Ovary (tissue), 10 donors: ENCODE measurements at places on chromosomes 5 and 9.

DNA sequence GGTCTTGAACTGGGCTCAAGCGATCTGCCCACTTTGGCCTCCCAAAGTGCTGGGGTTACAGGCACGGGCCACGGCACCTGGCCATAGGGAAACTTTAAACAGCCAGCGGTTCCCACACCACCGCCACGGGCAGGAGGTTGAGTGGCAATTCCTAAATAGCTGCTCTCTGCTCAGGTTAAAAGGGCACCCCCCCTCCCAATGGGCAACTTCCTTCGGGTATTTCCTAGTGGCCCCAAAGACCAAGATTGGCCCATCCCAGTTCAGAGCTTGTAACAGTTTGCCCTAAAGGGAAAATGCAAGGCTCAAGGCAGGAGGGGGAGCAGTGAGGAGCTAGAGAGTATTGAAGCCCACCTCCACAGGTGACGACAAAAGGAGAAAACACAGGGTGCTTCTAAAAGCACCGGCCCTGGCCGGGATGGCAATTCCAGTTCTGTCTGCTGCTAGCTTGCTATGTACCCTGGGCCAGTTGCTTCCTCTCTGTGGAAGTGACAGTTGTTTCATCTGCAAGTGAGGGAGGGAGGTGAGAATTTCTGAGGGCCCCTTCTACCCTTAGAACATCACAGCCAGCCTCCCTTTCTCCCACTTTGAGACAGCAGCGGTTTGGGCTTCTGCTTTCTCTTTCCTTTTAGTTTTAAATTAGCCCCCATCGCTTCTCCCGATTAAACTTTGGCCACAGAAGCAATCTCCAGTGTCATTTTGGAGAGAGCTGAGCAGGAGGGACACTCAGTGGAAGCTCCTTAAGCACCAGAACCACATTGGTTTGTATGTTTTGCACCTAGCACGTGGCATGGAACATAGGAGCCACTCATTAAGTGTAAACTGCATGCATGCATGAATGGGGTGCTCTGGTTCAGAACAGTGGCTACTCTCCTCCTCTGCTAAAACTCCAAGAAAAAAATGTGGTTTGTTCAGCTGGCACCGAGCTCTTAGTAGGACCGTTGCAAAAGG lies 17.3 kb upstream of the TNIP1 start:
- no peak for DNase-seq

GRCh38 chr5:58752104-58752503 lies 169.2 kb downstream of the RAB3C start:
- no peak for DNase-seq

DNA sequence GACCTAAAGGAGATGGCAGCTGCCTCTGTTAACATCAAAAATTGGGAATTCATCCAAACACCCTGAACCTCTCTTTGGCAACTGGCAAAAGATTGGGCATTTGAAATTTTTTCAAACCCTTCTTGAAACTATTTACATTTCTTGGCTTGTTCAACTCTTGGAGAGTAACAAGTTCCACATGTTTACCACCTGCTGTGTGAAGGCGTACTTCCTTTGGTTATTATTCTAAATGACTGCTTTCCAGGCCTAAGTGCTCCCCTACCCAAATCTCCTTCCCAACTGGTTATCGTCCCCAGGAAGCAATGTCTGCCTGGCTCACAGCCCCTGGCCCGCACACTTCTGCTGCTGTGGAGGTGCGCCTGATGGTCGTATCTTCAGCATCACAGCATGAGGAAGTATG lies 422.7 kb downstream of the DMAC1 start:
- no peak for DNase-seq

- no peak for DNase-seq
Measured at GRCh38 chr5:88957013-88957412, 74.0 kb upstream of the MEF2C start.

DNA sequence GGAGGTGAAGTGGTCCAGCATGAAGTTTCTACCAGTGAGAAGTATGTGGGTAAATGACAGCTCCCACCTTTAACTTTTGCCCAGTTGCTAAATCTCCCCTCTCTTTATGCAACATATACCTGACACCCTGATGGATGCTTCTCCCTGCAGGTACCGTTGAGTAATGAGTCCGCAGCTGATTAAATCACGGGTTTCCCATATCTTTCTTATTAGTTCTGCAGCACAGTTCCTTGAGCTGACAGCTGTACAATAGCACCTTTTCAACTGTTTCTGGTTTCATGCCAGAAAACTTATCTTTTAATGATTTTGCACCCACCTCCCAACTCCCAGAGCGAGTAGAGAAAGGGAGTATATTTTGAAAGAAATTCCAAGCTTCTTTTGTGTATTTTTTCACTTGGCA lies 161.0 kb upstream of the TUT7 start:
- DNase-seq: no peak

DNA sequence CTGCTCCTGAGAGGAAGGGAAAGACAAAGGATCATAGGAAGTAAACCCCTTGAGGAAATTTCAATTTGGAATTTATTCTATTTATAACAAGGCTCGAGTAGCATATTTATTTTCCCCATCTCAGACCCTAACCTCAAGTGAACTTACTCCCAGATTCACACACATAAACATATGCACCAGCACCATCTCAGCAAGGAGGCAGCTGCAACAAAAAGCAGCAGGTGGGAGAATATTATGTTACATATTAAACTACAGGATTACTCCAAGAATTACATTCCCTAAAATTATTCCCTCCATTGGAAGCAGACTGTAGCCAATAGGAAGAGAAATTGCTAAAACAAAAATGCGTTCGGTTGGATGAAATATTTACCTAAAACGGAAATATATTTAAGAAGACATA lies 108.4 kb upstream of the PRSS3 start:
- DNase-seq: no peak

DNA sequence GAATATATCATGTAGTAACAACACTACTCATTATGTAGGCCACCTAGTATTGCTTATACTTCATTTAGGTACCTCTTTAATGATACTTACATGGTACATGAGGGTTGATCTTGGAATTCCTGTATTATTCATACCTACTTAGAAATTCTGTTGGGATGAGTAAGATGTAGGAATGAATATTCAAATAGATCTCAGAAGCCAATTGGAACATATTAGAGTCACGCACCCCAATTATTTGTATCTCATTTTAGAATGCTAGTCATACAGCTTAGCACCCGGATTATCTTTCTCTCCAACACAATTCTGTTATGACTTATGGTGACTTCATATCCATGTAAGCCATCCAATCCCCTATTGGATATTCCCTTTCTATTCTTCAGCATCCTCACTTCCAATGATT lies 106.7 kb upstream of the SH3GL2 start:
- DNase-seq: no peak

- DNase-seq: no peak
Measured at GRCh38 chr5:67206461-67206860, 9.9 kb upstream of the CD180 start.

GRCh38 chr9:131740898-131741297 lies 1.0 kb upstream of the RAPGEF1 start:
- DNase-seq: no peak

- no peak for DNase-seq
Measured at GRCh38 chr5:142608081-142608480, 77.8 kb downstream of the FGF1 start.

DNA sequence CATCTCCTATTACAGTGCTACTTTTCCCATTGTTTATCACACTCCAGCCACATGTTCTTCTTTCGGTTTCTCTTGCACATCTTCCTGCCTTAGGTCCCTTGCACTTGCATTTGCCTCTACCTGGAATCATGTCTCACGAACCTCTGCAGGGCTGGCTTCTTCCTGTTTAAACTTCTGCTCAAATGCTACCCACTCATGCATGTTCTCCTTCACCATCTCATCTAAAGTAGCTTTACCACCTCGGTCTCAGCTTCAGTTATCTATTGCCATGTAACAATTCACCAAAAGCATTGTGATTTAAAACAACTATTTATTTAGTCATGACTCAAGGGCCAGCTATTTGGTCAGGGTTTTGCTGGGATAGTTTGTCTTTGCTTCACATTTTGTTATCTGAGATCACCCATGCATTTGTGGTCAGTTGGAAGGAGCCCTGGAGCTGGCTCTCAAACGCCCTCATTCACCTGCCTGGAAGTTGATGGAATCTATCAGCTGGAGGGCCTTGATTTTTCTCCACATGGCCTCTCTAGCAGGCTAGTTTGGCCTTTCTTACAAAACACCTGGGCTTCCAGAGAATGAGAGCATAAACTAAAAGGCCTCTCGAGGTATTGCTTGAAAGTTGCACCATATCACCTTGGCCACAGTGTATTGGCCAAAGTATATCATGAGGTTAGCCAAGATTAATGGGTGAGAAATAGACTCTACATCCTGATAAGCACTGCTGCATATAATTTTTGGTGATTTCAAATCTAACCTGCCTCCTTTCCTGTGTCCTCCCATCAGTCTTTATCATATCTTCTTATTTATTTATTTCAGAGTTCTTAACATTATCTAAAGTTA lies 21.4 kb downstream of the SPINK1 start:
- no peak for DNase-seq

- no peak for DNase-seq
Measured at GRCh38 chr5:42274913-42275312, 148.3 kb upstream of the GHR start.

DNA sequence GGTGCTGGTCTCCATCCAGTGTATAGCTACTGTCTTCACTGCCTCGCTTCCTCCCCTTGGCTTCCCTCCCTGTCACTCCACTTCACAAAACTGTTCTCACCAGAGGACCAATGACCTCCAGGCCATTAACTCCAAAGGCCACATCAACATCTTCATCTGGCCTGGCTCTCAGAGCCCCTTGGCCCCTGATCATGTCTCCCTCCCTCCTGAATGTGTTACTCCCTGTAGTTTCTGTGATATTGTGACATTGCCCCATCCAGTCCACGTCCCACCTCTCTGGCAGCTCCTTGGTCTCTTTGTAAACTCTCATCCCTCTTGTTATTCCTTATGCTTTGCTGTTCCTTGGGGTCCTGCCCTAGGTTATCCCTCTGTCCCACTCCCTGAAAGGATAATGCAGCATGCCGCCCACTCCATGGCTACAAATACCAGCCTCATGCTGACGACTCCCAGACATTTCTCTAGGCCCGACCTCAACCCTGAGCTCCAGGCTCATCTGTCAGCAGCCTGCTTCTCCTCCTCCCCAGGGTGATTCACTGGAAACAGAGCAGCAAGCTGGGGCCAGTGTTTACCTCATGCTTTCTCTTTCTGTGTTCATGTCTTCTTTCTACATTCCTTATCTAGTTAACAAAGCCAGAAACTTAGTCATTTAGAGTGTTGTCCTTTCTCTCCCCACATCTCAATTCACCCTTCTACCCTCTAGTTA lies 312.2 kb downstream of the SPOCK1 start:
- no peak for DNase-seq

GRCh38 chr5:132136906-132137305 lies 63.3 kb downstream of the CSF2 start:
- DNase-seq: no peak

- no peak for DNase-seq
Measured at GRCh38 chr9:90311811-90312210, 330.8 kb downstream of the DIRAS2 start.

DNA sequence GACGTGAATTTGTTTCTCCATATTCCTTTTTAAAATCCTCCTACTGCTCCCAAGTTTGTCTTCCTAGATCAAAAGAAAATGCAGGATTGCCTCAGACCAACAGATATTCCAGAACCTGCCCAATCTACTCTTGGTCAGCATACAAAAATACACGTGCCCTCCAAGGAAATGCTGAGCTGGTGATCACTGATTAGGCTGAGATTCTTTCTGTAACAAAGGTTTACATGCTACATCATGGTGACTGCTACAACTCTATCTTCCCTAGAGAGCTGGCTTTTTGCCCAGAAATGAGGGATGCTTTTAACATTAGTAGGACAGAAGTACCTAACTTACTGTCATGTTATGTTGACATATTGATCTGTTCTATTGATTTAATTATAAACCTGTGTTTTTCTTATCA lies 35.5 kb downstream of the OR2Y1 start:
- no peak for DNase-seq

DNA sequence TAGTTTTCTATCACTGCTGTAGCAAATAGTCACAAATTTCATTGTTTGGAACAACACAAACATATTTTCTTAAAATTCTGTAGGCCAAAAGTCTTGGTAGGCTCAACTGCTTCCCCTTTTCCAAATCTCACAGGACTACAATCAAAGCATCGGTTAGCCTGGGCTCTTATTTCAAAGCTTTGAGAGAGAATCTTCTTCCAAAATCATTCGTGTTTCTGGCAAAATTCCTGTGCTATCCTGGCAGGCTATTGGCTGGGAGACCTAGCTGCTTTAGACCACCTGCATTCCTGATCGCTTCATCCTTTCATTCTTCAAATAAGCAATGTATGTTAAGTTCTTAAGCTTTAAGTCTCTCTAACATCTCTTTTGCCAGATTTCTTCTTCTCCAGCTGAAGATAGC lies 629.8 kb upstream of the CDH18 start:
- no peak for DNase-seq

DNA sequence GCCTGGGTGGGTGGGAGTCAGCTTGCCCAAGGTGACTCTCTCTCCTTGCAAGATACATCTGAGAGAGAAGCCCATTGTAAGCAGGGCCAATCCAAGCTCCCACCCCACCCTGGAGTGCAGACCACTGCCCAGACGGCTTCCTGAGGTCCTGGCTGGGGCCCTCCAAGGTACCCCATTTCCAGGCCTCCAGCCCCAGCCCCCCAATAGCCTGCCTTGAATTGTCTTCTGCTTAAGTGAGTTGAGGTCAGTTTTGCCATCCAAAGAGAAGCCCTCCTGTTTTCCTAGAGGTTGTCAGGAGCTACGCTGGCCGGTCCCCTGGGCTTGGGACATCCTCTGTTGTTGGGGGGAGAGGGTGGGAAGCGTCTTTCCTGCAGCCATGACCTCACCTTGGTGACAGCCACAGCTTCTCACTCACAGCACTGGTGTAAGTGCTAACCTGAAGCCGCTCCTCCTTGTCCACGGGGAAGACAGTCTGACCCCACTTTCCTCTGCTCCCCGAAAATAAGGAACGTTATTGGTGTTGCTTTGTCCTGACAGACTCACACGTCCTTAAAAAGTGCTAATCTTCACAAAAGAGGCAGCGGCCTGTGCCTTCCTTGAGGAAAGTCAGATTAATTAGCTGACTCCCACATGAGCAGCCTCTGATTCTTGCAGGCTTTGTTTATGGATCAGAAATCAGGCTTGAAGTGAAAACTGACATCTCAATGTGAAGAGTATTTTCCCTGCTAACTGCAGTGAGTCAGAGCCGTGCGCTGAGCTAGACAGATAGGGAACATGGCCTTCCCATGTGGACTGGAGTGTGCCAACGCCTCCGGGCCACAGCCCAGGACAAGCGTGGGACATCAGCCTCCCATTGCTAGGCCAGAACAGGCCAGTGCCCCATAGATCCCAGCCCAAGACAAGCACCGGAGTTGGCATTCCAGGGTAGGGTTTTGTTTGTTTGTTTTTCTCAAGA lies 52.3 kb downstream of the ADAMTS2 start:
- no peak for DNase-seq

- peak; percentile 49 for DNase-seq
Measured at GRCh38 chr9:129318121-129319075, 140.3 kb upstream of the IER5L start.

GRCh38 chr9:127706836-127707241 lies at the start of gene CFAP157:
Gene CFAP157, plus strand, starts transcription at chr9:127706988. Its CDS starts 44 bp downstream, at chr9:127707032.
- DNase-seq: no peak

DNA sequence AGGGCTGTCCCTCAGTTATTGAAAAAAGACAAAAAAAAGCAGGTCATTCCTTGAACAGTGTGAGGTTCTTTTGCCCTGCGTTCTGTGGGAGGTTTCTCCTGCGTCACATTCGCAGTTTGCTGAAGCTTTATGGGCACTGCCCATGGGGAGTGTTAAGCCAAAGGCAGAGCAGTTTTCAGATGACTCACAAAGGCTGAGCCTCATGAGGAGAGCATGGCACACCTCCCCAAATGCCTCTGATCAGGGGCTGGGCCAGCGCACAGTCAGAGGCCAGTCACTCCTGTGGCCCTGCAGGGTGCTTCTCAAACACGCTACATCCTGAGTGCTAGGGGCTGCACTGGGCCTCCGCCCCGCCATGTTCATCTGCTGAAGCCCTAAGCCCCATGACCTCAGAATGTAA lies 38.4 kb downstream of the IRX1 start:
- DNase-seq: no peak
